ENCODE measurements at places on chromosomes 13 and 19.

GRCh38 chr19:7856109-7856591, 18.0 kb downstream of the PRR36 start:
- DNase-seq, result no peak

DNA sequence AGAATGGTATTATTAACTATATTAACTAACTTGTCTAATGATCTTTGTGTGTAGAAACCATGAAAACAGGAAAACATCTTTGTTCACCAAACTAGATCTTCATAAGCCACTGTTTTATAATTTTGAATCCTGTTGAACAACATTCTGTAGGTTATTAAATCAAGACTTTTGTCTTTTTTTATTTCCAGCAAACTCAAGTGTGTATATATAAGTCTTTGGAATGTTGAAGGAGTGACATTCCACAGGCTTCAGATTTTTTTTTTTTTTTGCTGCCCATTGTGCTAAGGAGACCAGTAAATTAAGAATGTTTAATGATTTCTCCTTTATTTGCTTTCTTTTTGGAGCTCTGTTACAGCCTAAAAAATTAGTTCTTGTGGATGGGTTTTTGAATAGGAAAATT, 89.6 kb downstream of the LMO7 start:
- no peak for DNase-seq

DNA sequence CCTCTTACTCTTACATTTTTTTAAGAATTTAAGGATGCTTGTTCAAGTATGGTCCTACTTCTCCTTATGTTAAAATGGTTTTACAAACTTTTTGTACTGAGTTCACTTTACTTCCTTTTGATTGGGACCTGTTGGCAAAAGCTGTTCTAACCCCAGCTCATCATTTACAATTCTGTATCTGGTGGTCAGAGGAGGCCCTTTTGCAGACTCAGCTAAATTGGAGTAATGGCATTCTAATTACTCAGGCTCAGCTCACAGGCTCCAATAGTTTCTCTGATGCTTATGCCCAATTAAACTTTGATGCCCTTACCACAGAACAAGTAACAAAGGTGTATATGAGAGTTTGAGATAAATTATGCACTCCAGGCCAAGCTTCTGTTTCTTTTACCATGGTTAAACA, 1632.0 kb downstream of the UQCRFS1 start:
- DNase-seq, result no peak

GRCh38 chr13:35923347-35923746, 207.8 kb downstream of the DCLK1 start:
- no peak for DNase-seq

DNA sequence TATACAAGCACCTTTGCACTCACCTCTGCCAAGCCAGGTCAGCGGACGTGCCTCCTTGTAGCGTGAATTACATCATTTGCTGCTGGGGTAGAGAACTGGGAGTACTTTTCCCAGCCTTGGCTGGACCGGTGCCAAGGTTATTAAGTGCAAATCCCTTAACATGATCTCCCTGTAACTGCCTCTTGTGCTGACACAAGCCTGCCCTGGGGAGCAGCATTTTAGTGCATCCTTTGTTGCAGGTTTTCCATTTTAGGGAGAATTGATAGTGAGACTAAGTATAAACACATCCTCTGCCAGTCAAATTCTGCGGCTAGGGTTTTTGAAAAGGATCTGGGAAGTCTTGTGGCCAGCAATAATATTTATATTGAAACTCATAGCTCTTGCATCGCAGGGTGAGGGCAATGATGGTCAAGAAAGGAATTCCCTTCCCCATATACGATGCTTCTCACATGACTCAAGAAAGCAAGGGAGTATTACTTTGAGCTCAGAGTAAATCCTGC, 32.7 kb upstream of the DCLK1 start:
- no peak for DNase-seq

DNA sequence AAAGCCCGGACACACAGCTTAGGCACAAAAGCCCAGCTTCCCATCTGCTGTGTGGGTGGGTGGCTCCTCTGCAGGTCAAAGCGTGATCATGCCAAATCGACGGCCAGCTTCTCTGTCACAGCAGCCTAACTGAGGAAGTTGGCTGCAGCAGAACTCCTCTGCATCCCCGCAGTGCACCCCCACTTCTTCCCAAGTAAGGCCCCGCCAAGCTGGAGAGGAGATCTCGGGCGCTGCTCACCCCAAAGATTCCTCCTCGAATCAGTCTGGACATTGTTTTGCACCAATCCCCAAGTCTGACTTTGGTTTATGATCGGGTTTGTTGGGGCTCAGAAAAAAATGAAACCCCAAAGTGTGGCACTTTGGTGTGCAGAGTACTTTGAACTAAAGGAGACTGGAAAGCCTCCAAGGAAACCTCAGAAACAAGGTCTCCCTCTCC, 19.7 kb upstream of the CPB2 start:
- no peak for DNase-seq

DNA sequence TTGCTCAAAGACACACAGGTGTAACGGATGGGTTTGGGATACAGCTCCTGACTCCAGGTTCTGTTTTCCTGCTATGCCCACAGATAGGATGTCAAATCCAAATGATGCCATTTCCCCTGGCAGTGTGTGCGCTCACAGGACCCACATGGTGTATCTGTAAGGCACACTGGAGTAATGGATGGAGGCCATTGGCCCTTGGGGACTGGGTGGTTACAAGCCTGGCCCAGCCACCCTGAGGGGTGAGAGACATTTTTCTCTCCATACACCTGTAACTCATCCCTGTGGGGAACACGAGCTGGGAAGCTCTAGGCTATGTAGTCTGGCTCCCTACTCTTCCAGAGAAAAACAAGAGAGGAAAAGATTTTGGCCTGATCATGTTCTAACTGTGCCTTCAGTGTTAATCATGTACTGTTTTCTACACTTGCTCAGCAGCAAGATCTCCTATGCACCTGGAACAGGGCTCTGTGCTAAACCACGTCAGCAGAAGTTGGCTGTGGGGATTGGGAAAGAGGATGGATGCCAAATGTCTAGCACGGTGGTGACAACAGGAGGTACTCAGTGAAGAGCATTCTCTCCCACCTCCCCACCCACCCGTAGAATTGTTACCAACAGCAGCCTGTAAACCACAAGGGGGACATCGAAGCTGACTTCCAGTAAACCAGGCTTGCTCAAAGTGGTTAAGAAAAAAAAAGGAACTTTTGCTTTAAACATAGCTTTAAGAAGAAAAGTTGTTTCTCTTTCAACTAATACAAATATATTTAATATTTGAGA, 237.0 kb downstream of the LACC1 start:
- DNase-seq, result no peak

- DNase-seq, result no peak
These were observed 3.2 kb downstream of the CRLF1 start for GRCh38 chr19:18603255-18603957.

- no peak for DNase-seq
These were observed 288.6 kb upstream of the PCDH9 start for GRCh38 chr13:67518785-67519184.

GRCh38 chr13:112172641-112173251, 105.8 kb downstream of the SOX1 start:
- no peak for DNase-seq

DNA sequence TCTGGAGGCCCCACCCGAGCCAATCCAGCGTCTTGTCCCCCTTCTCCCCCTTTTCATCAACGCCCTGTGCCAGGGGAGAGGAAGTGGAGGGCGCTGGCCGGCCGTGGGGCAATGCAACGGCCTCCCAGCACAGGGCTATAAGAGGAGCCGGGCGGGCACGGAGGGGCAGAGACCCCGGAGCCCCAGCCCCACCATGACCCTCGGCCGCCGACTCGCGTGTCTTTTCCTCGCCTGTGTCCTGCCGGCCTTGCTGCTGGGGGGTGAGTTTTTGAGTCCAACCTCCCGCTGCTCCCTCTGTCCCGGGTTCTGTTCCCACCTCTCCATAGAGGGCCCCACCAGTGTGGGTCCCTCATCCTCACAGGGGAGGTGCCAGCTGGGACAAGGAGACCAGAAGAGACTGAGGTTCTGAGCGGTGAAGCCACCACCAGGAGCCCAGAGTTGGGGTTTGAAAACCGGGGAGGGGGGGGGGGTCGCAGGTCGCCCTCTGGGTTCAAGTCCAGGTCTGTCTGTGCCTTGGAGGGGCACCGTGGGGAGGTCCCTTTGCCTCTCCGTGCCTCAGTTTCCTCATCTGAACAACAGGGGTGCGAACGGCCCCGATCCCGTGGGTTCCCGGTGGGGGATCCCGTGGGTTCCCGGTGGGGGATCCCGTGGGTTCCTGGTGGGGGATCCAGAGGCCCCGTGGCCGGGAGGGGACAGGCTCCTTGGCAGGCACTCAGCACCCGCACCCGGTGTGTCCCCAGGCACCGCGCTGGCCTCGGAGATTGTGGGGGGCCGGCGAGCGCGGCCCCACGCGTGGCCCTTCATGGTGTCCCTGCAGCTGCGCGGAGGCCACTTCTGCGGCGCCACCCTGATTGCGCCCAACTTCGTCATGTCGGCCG, at the start of gene ELANE:
TSS of gene ELANE (plus strand) at position 168 of the 878 bp plus-strand sequence. CDS start at position 194, 26 bp downstream.
- no peak for DNase-seq

GRCh38 chr13:97976610-97977521, 23.4 kb downstream of the IPO5 start:
- peak; percentile 7 for DNase-seq

DNA sequence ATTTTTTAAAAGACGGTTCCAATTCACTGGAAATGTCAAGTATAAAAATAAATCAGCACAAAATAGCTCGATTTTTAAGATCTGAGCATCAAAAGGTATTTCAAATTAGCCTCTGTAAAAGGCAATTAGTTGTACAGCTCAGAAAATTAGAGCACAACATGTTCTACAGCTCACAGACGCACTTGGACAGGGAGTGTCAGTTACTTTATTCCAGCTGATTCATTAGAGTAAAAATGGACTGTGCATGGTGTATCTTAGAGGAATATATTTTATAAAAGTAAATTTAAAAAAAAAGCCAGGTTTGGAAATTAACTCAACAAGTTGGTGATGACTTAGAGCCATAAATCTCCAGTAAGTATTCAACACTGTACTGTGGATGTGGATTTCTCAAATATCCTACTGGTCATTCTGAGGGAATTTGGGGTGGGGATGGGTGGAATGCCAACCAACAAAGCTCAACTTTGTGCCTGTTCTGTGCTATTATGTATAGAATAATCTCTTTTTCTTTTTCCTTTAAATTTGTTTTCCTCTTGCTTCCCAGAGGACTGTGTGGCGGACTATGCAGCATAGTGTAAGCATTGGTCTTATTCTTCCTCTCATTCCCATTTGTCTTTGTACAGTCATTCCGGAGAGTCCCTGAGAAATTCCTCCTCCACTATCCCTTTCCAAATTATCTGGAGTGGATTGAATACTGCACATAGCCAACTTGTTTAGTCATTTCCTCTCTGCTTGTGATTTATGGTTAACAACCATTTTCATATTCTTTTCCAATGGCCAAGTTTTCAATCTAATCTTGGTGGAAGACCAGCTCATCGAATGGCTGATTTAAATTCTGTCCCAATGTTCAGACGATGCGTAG, 169.3 kb downstream of the DCT start:
- DNase-seq, result no peak

DNA sequence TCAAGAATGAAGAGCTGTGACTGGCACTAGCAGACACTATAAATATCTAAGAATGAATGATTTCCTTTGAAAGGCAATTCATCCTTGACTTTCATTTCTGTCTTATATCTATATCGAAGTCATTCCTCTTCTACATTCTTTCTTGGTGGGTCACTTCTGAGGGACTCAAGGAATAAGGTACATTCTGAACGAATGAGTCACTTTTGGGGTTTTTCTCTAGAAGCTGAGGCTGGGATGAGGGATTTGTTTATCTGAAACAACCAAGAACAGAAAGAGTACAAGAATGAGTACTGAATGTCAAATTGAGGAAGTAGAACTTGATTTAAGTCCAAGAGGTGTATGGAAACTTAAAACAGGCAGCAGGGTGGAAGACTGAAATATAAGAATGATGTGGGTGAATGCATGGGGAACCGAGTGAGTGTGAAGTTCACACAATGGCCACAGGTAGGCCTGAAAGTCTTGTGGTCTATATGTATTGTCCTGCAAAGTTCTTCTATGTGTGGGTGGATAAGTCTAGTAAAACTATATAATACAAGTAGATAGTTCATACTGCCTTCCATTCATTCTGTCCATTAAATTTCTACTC, 343.9 kb downstream of the OXGR1 start:
- DNase-seq, result no peak

GRCh38 chr13:42899266-42899665, 92.8 kb downstream of the EPSTI1 start:
- DNase-seq, result no peak

GRCh38 chr13:111609631-111610030, 289.2 kb downstream of the TEX29 start:
- DNase-seq, result no peak

GRCh38 chr19:572743-573518, 535 bp downstream of the BSG start:
- no peak for DNase-seq

GRCh38 chr19:2044709-2045500, 6.1 kb downstream of the MKNK2 start:
- no peak for DNase-seq

GRCh38 chr13:30033681-30034457, 183.5 kb upstream of the UBL3 start:
- DNase-seq, result no peak

DNA sequence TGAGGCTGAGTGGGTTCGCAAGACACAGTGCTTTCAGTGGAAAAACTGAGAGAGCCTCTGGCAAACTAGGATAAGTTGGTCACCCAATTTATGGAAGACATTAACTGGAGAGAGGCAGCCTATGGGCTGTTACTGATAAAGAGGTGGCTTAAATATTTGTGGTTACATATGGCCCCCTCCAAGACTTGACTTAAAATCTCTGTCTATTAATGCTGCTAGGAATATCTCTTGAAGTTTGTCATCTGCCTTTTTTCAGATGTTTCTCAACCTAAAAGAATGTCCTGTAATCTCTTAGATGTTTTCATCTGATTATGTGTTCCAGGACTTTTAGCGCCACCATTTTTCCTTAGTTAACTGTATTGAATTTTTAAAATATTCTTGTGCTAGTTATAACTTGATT, 54.6 kb downstream of the NAA16 start:
- no peak for DNase-seq

- no peak for DNase-seq
These were observed 691.6 kb downstream of the DIAPH3 start for GRCh38 chr13:59472134-59472533.

DNA sequence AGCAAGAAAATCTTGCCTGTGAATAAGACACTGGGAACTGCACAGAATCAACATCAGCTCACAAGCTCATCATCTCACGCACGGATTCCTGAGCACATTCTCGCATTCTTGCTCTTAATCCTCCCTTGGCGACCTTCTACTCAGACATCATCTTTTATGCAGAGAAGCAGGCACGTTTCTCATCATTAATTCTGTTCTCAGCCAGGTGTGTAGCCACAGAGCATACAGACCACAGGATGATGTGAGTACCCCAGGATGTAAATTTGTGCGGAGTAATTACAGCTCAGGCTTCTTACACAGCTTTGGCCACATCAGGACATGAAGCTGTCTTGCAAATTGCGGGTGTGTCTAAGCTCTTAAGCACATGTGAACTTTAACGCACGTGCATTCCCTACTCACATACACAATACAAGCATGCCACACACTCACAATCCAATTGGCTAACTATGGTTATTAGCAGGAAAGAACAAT, 36.5 kb upstream of the SACS start:
- no peak for DNase-seq
